ENCODE measurements at places on chromosomes 1 and 21.
A peak's percentile ranks its signal among the peaks of the same experiment; 100 is the strongest.

DNA sequence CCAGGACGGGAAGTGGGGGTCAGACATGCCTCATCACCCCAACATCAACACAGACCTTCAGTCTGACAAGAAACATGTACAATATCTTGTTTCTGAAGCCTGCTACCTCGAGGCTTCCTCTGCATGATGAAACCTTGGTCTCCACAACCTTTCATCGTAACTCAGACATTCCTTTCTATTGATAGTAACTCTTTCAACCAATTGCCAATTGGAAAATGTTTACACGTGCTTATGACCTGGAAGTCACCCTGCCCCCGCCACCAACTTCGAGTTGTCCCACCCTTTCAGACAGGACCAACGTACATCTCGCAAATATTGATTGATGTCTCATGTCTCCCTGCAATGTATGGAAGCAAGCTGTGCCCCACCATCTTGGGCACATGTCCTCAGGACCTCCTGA, 159.5 kb downstream of the ETS2 start:
- DNase-seq: no peak

GRCh38 chr1:58824753-58825389, 41.0 kb upstream of the JUN start:
- no peak for DNase-seq

- DNase-seq: no peak
Observed at GRCh38 chr1:93638981-93639380, 42.7 kb downstream of the BCAR3 start.

DNA sequence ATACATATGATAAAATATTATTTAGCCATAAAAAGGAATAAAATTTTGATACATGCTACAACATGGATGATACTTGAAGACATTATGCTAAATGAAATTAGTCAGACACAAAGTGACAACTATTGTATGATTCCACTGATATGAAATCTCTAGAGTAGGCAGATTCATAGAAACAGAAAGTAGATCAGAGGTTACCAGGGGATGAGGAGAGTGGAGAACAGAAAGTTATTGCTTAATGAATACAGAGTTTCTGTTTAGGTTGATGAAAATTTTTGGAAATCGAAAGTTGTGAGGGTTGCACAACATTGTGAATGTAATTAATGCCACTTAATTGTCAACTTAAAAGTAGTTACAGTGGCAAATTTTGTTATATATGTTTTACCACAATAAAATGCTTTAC, 315.7 kb upstream of the USP25 start:
- DNase-seq: no peak

- peak; percentile 59 for DNase-seq
Observed at GRCh38 chr1:156421062-156421938, 52.3 kb downstream of the RHBG start.

DNA sequence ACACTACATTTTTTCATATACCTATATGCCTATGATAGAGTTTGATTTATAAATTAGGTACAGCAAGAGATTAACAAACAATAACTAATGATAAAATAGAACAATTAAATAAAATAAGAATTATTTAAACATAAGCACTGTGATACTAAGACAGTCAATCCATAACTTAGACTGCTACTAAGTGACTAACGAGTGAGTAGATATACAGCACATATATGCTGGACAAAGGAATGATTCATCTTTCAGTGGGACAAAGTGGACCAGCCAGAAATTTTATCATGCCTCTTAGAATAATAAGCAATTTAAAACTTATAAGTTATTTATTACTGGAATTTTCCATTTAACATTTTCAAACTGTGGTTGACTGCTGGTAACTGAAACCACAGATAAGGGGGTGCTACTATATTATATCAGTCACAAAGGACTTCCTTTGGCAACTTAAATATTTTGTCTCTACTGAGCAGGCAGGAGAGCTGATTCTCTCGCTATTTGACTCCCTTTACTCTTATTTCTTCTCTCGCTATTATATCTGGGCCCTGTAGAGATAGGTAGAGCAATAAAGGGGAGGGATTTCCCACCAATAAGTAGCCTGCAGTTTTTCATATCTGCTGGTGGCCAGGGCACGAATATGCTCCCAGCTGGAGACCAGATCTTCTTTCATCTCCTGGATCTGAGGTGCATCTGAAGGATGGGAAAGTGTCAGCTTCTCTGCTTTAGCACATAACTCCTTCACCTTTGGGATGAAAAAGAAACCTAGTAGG, 10.8 kb downstream of the SPTA1 start:
- DNase-seq: no peak

- no peak for DNase-seq
Observed at GRCh38 chr1:165876121-165876520, 48.7 kb downstream of the UCK2 start.

GRCh38 chr1:151054971-151055547, 4.4 kb downstream of the CDC42SE1 start:
- DNase-seq: no peak

- no peak for DNase-seq
Observed at GRCh38 chr1:53725238-53725689, 13.7 kb downstream of the GLIS1 start.

DNA sequence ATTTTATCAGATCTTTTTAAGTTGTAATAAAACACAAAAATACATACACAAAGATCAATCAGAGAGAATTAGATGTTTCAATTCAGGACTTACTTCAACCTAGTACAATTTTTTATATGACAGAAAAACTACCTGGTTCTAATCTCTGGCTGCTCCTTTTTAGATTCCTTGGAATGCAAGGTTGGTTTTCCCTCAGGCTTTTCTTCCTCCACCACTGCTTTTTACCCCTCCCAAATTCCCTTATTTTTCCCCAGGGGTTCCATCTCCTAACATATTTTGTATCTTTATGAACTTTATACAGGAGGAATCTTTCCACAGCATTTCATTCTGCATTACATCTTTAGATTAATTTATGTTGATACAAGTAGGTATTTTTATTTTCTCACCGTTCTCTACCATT, 33.2 kb downstream of the PIK3R3 start:
- no peak for DNase-seq

- DNase-seq: no peak
Observed at GRCh38 chr1:206635978-206636345, 626 bp downstream of the DYRK3 start.

DNA sequence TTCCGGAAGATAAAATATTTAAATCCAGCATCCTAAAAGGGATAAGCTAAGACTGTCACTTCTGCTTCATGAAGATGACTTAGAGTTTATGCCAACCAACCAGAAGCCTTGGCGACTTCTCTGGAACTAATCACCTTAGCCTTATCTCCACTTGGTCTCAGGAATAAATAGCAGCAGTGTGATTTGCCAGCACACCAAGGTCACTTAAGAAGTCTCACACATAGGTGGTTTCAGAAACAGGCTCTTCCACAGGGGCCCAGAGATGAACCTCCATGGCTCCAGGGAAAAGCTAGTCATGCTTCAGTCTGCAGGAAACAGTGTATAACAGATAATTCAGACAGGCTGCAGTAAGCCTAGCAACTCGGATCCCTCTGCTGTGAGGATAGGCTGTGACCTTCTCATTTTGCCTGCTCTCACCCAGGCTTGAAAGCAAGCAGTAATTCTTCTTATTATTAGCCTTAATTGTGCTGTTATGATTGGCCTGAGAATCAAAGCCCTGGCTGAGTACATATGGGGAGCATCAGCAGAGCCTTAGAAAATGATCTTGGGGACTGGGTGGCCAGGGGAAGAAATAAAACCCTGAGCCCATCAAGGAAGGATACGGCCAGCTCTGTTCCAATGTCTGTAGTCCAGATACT, 84.7 kb downstream of the WLS start:
- no peak for DNase-seq

DNA sequence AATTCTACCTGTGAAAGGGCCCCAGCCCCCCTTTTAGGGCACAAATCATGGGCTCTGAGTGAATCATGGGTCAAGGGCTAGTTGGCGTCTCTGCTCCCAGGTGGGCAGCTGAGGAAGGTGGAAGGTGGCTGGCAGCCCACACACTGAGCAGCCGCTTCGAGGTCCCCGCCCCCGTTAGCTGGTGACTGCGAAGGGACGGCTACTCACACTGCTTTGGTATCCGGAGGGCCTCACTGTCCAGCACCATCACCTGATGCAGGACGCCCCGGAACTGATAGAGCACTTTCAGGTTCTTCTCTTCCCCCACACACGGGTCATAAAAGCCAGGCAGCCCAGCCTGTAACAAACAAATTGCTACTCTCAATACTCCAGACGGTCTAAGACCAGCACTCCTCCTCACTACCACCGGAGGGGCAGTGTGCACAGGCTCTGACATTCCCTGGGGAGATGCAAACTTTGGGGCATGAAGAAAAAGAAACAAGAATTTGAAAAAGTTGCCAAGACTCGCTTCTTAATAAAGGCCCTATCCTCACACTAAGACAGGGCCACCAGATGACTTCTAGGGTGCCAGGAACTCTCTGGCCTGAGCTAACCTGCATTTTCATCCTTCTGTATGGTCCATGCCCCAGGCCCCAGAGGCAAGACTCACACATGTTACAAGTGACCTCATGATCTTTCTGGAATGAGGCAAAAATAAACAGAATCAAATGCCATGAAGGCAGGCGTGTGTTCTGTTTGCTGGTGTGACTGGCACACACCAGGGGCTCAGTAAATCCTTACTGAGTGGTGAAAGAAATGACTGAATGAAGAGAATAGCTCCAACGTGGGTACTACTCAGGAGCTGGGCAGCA, 11.5 kb downstream of the THAP3 start:
- no peak for DNase-seq

DNA sequence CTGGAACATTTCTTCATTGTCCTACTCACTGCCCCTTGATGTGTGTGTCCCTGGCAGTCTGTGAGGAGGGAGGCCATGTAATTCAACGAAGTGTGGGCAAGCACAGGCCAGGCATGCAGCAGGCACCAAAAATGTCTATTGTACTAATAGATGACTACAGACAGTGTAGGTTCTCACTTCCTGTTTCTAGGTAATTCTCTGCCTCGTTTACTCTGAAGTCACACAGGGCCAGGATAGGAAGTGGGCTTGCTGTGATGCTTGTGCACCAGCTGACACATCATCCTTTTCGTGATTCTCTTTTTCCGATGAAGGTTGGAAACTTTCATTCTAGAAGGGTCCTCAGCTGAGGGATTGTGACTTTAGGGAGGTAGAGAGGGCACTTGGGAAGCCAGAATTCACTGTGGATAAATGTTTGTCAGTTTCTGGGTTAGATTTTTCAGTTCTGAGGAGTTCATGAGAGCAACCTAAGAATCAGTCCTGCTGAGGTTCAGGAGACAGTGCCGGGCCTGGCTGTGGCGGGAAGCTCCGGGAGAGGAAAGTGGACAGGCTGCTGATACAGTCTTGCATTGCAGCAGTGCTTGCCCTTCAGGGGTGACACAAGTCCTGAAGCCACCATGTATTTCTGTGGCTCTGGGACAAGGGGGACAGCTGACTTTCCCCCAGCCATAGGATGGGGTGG, 4.3 kb upstream of the CSF1 start:
- peak; percentile 67 for DNase-seq

GRCh38 chr1:203504400-203505250, 10.7 kb downstream of the OPTC start:
- peak; percentile 24 for DNase-seq
